ENCODE measurements at places on chromosomes 7 and 10.

DNA sequence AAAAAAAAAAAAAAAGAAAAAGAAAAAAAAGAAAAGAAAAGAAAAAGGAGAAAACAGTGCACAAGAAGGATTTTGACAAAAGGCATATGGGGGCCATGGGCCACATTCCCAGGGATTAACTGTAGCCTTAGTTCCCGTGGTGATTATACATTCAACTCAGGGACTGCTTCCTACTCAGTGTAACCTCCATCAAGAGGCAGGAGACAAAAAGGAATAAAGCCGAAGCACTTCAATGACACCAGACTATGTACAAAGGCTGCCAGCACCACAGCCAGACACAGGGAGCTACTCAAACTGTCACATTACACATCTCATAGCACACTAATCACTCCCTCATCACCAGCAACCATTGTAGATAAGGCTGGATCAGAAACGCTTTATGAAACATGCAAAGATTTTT is 5.1 kb upstream of the PMPCB start:
- DNase-seq = no peak

DNA sequence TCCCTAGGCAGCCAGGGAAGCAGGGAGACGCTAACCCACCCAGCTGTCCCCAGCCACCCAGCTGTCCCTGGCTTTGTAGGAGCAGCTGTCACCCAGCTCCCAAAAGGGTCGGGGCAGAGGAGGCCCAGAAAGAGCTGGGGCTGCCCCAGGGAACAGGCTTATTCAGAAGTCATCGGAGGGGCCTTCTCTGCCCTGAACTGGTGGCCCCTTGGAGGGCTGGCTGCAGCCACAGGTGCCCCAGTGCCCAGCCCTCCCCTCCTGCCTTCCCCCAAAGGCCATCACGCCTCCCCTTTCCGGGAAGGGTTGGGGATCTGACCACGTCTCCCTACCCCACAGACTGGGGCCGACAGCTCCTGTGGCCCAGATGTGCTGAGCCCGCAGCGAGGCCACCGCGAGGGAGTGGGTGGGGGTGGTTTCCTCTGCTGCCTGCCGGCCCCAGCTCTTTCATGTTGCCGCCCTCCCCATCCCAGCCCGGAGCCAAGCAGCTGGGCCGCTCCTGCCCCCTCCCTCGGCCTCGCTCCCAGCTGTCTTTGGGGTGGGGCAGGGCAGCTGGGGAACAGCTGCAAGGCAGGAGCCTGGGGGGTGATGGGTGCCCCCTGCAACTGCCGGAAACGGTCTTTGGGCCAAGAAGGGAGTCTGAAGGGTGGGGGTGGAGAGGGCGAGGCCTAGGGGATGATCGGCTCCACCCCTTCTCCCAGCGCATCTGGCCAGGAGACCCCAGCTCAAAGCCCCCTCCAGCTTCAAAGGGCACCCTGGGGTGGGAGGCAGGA is 16.8 kb downstream of the TRIM8 start:
- DNase-seq = peak; percentile 71

- DNase-seq = no peak
Observed at GRCh38 chr10:131802996-131803395, 97.8 kb upstream of the PPP2R2D start.

DNA sequence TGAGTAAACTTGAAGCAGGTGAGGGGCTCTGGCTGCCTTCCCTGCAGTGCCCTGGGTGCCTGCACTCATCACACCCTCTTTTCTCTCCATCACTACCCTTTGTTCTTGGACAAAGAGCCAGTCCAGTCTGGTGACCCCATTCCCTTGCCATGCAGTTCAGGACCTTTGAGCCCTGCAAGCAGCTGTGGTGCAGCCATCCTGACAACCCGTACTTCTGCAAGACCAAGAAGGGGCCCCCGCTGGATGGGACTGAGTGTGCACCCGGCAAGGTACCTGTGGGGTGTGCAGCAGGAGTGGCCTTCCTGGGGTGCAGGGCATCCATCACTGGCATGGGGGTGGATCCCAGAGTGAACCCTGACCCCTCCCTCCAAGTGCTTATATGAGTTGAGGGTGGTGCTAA is 48.7 kb downstream of the TBATA start:
- no peak for DNase-seq

All from MV-4-11 (cell line).